Fibroblast of pulmonary artery (primary cell): ENCODE measurements at places on chromosomes 1 and 21.

- DNase-seq: no peak
These were observed 80.9 kb upstream of the SYT6 start for GRCh38 chr1:114234408-114235124.

- no peak for DNase-seq
These were observed 828.2 kb upstream of the NCAM2 start for GRCh38 chr21:20169812-20170576.

DNA sequence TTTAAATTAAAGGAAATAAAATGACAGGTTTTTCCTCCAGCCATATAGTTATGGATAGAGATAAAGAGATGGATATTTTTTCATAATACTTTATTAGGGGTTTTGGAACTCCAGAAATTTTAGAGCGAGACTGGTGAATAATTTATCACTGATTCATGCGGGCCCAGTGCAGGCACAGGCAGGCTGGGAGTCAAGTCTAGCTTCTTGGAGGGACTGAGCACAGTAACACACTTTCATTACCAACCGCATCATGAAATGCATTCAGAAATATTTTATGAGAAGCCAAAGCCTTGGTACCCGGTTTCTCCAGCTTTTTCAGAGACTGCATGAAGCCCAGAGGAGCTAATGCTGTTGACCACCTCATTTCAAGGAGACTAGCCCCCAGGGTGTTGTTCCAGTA is 215.6 kb downstream of the TNR start:
- no peak for DNase-seq

GRCh38 chr21:38499296-38499695 is 1.0 kb upstream of the ERG start:
- DNase-seq: peak; percentile 33

GRCh38 chr1:59554011-59554663 is 257.2 kb downstream of the FGGY start:
- no peak for DNase-seq

- no peak for DNase-seq
These were observed 6.8 kb upstream of the PLXNA2 start for GRCh38 chr1:208251015-208251414.

- DNase-seq: no peak
These were observed 200.6 kb downstream of the ADGRL2 start for GRCh38 chr1:82001345-82001744.

GRCh38 chr1:234597894-234598293 is 12.1 kb downstream of the IRF2BP2 start:
- DNase-seq: peak; percentile 74
